ENCODE measurements at places on chromosomes 3 and 15.
A peak's percentile ranks its signal among the peaks of the same experiment; 100 is the strongest.

DNA sequence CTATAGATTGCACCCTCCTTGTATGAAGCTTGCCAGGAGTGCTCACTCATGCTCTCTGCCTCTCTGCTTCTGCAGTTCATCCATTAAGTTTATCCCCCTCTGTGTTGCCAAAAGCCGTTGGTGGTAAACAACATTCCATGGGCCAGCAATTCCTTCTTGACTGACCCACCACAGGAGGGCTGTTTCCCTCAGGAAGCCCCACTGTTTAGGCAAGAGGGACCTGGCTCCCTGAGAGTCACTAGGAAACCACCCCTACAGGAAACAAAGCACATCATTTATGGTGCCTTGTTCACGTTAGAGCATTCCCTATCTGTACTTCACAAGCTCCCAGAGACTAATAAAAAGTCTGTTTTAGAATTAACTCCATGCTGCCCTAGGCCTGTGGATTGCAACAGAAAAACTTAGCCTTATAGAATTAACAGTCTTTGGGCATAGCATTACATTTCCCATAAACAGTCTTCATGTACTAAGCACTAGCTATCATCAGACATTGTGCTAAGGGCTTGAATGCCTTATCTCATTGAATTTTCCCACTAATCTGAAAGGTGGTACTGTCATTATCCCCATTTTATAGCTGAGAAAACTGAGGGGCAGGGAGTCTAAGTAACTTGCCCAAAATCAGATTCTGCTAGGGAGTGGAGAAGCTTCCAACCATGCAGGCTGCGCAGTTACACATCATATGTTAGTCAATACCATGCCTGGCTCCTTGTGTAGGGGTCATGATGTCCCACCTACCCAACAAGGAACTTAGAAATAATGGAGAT is 149.9 kb downstream of the SHQ1 start:
- no peak for DNase-seq

DNA sequence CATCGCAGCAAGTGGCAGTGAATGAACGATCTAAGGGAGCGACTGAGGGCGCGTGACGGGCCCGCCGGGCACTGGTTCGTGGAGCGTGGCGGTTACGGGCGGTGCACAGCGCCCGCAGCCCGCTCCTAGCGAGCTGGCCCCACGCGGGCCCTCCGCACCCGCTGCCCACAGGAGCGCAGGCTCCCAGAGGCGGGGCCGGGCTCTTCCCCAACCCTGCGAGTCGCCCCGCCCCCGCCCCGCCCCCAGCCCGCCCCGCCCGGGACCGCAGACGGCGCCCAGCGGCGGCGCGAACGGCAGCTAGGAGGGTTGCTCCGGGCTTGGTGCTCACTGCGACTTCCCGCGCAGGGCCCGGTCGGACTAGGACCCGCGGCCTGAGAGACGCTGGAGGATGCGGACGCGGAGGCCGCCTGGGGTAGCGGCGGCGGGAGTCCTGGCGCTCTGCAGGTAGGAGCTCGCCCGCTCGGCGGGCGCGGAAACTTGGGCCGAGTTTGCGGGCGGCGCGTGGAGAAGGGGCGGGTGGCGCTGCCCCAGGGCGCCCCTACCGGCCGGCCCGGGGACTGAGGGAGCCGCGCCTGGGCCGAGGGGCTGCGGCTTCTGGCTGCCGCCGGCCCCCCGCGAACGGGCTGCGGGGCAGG is at the start of gene C15orf39:
Gene C15orf39, plus strand, starts transcription at position 267 of the 635 bp plus-strand sequence. CDS start 4,167 bp downstream, outside the sequence.
- peak; percentile 76 for DNase-seq

DNA sequence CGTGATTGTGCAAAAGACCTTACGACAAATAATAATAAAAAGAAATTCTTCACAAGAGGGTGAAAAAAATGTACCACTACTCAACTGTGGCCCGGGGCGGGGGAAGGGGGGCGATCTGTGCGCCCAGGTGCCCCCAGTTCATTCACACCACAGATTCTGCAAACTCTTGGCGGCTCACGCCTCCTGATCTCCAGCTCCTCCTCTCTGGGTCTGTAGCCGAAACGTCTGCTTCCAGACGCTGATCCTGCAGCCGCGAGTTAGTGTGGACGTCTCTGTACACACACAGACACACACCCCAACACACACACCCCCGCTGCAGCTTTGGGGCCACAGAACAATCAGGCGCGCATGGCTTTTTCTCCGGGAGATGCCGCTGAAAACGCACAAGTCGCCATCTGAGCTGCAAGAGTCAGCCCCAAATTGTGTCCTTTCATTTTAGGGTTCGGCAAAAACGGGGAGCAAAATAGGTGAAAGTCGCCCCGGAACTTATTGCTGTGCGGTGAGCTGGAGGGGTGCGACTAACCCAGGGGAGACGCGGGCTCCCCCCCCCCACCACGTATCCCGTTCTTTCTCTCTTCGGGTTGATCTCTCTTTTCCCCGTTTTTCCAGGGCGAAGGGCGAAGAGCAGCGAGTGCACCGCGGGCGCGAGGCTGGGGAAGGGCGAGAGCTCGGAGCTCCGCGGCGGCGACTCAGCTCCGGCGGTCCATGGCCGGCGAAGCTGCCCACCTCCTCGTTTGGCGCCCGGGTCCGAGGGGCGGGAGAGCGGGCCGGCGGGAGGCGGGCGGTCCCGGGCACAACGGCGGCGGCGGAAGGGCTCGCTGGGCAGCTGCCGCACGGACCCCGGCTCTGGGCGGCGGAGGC is 505 bp upstream of the WNT5A start:
- DNase-seq = no peak

DNA sequence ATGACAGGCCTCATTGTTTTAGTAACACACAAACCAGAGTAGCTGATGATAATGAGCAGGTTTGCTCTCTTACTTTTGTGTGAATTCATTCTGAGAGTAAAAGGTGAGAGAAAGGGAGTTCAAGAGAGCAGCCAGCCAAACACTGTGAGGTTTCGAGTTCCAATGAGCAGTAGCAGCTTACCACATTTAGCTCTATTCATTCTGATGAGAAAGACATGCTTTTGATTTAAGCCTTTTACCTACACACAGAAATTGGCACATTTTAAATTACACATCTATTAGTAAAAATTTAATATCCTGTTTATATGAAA is 28.0 kb downstream of the GLDN start:
- DNase-seq = no peak

DNA sequence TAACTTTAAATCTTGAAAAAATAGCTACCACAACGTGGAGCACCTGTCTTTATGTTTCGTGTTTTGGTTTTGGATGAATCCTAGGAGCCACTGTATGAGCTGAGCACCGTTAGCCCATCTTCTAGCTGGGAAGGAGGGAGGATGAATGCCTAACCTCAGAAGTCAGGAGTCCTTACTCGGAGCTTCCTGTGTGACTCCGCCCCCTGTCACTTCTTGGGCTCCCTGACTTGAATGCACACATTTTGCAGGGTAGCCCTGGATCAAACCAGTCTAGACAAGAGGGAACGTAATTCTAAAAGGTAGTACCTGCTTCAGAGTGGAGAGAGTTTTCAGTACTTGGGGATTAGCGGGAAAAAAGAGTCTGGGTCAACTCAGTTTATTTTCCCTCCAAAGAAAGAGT is 5.3 kb downstream of the GABRA5 start:
- no peak for DNase-seq

- no peak for DNase-seq
Observed at GRCh38 chr15:72735111-72735510, 48.4 kb downstream of the ADPGK start.

DNA sequence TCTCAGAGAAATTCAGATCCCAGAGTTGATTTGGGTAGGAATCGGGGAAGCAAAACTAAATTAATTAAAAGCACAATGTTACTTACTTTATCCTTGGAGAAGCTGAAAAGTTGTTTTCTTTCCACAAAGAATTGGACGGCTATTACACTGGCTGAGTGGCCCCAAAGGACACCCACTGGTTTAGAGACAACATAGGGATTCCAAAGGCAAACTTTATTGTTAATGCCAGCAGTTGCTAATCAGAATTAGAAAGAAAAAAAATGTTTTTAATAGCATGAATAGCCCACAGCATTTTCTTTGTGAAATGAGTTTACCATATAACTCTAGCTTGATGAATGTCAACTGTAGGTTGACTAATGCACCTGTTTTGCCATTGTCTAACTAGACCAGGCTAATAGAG is 51.7 kb downstream of the WDR49 start:
- DNase-seq = no peak

GRCh38 chr3:25663347-25663868 is 1.3 kb downstream of the TOP2B start:
- DNase-seq = peak; percentile 10

DNA sequence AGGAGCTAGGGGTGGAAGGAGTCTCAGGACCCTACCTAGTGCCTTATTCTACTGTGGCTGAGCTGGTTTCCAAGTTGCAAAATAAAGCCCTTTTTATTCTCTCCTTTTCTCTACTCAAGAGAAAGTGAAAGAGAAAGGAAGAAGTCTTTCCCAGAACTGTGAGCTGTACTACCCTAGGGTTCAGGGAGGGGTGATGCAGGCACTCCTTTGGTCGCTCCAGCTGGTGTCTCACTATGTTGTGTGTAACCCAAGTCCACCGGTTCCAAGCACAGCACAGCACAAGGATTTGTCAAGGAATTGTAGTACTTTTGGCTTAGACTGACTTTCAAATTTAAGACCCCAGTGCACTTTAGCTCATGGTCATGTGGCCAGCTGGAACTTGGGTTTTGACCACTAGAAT is 1721.7 kb downstream of the OTOL1 start:
- no peak for DNase-seq

GRCh38 chr15:62389885-62390790 is 225.1 kb upstream of the C2CD4B start:
- peak; percentile 77 for DNase-seq

DNA sequence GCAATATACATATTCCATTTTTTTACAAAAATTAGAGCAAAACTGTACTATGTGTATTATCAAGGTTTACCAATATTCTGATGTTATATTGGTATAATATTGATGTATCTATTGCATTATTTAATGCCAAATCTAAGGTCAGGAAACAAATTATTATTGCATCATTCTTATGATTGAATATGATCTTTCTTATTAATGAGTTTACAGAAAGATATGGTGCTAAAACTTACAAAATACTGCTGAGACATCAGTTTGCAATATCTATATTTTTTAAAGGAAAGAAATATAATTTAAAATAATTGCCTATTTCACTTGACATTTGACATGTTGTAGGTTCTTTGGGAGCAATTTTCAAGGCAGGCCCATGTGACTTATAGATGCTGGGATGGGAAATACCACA is 357.6 kb downstream of the NLGN1 start:
- DNase-seq = no peak

GRCh38 chr3:196463804-196464203 is 31.6 kb upstream of the UBXN7 start:
- no peak for DNase-seq

DNA sequence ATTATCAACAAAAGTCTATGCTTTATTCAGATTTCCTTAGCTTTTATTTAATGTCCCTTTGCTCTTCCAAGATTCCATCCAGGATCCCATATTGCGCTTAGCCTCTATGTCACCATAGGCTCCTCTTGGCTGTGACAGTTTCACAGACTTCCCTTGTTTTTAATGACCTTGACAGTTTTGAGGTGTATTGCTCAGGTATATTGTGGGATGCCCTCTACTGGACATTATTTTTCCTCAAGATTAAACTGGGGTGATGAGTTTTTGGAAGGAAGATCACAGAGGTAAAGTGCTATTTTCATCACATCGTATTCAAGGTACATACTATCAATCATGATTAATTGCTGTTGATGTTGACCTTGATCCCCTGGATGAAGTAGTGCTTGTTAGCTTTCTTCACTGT is 99.1 kb upstream of the SMAD3 start:
- no peak for DNase-seq

DNA sequence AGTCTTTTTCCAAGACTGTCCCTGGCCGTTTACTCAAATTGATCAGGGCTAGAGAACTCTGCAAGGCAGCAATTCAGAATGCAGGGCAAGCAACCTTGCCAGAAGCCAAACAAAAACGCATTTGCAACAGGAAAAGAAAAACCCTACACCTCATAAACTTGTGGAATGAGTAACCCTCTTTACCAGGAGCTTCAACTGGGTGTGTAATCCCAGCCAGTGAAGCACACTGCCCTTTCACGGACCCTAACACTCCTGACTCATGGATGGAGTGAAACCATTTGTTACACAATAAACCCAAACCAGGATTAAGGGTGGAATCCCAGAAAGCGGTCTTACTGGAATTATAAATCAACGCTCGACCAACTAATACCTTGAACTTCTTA is 14.8 kb upstream of the LDHAL6B start:
- DNase-seq = no peak

GRCh38 chr15:91925794-91926193 is 72.3 kb downstream of the SLCO3A1 start:
- no peak for DNase-seq

DNA sequence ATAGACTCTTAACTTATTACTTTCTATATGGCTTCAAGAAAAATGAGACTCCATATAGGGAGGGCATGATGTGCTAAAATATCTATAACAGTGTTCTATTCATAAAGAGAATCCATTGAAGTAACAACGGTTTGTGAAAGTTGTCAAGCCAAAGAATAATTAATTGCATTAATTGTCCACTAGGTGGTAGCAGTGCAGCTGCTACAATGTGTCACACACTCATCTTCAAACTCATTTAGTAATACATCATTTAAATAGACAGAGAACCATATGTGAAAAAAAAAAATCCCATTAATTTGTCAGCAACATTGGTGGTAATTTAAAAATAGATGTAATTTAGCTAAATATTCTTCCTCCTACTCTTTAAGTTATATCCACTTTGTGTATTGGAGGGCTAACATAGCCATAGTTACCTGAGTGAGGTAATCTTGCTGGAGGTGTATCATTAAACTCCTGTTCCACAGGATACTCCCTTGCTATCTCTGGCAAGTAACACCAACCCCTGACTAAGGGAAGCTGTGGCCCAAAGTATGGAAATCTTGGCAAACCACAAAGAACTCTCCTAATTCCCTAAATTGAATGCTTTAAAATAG is 3.7 kb upstream of the CPA3 start:
- DNase-seq = no peak
